ENCODE measurements at places on chromosomes 13 and 19.

DNA sequence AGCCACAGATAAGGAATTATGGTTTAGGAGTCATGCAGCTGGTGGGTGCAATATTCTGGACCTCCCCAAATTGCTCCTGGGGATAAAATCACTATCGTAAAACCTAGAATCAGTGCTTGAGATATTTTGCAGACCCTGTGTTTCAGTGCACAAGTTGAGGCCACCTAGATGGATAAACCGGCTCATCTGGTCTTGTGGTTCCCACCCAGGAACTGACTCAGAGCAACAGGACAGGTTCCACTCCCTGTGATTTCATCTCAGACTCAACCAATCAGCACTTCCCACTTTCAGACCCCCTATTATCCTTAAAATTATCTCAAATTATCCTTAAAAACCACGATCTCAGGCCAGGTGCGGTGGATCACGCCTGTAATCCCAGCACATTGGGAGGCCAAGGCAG lies 21.0 kb downstream of the FBXL12 start:
- no peak for DNase-seq
- H3K4me3 ChIP-seq = no peak overlapping the region
- no peaks in the 10 kb centered on the region for H3K4me1 ChIP-seq
- no peaks in the 10 kb centered on the region for H3K36me3 ChIP-seq
- no peak overlapping the region for H3K27ac ChIP-seq

DNA sequence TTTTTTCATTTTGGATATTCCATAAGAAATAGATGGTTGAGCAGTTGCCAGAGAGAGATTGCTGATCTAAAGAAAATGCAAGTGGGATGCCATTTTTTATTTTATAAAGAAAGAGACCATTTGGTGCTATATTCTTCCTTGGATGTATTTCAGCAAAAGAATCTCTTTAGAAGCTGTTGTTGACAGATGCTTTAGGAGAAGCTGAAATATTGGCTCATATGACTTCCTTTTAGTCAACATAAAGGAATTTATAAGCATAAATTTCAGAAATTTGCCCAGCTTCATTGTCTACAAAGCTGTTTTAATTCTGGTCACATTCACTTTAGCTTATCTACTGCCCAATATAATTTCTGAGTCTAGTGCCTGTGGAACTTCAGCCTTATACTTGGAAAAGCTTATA lies 36.9 kb downstream of the POLR1D start:
- H3K4me3 ChIP-seq = no peak overlapping the region
- H3K4me1 ChIP-seq = peaks cover 6% of the 10 kb centered on the region
- no peak overlapping the region for H3K27ac ChIP-seq

GRCh38 chr13:95192998-95193397 lies 108.3 kb downstream of the ABCC4 start:
- no peaks in the 10 kb centered on the region for H3K36me3 ChIP-seq
- no peaks in the 10 kb centered on the region for H3K27me3 ChIP-seq
- H3K4me1 ChIP-seq = no peaks in the 10 kb centered on the region
- no peak overlapping the region for H3K27ac ChIP-seq
- no peak for DNase-seq
- H3K4me3 ChIP-seq = no peak overlapping the region

GRCh38 chr19:2810141-2811091 lies 9.3 kb upstream of the ZNF554 start:
- no peak overlapping the region for H3K4me3 ChIP-seq
- DNase-seq = no peak
- H3K27me3 ChIP-seq = no peaks in the 10 kb centered on the region
- H3K36me3 ChIP-seq = peaks cover 5% of the 10 kb centered on the region
- H3K4me1 ChIP-seq = peaks cover 19% of the 10 kb centered on the region
- H3K27ac ChIP-seq = peak overlapping the region; percentile 76

- no peaks in the 10 kb centered on the region for H3K27me3 ChIP-seq
- peak overlapping the region; percentile 27 for H3K27ac ChIP-seq
- DNase-seq = no peak
- H3K4me1 ChIP-seq = peaks cover 10% of the 10 kb centered on the region
- H3K36me3 ChIP-seq = no peaks in the 10 kb centered on the region
Measured at GRCh38 chr13:110447058-110447511, 114.4 kb downstream of the RAB20 start.

DNA sequence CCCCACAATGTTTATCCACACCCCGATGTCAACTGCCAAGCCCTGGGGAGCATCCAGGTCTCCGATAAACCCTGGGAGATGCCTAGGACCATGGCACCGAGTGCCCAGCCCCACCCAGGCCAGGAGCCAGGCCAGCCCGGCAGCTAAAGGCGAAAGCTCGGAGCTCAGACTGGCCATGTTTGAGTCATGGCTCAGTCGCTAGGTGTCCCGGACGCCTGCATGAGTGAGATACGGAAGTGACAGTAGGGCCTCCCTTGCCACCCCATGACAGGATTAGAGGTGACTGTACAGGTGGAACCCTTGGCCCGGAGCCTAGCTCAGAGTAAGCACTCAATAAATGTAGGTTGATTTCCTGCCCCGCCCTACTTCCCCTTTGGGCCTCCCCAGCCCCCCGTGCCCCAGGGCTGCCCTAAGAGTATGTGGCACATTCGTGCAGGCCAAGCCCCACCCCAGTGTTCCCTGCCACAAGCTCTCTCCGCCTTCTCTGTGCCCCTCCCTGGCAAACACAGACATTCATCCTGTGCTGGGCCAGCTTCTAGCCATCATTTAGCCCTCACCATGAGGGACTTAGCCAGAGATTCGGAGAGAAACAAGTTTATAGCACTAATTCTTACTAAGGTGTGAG lies 5.8 kb upstream of the TPM4 start:
- H3K36me3 ChIP-seq = no peaks in the 10 kb centered on the region
- peak; percentile 96 for DNase-seq
- H3K4me1 ChIP-seq = peaks cover 39% of the 10 kb centered on the region
- H3K27me3 ChIP-seq = no peaks in the 10 kb centered on the region
- H3K27ac ChIP-seq = peak overlapping the region; percentile 100

DNA sequence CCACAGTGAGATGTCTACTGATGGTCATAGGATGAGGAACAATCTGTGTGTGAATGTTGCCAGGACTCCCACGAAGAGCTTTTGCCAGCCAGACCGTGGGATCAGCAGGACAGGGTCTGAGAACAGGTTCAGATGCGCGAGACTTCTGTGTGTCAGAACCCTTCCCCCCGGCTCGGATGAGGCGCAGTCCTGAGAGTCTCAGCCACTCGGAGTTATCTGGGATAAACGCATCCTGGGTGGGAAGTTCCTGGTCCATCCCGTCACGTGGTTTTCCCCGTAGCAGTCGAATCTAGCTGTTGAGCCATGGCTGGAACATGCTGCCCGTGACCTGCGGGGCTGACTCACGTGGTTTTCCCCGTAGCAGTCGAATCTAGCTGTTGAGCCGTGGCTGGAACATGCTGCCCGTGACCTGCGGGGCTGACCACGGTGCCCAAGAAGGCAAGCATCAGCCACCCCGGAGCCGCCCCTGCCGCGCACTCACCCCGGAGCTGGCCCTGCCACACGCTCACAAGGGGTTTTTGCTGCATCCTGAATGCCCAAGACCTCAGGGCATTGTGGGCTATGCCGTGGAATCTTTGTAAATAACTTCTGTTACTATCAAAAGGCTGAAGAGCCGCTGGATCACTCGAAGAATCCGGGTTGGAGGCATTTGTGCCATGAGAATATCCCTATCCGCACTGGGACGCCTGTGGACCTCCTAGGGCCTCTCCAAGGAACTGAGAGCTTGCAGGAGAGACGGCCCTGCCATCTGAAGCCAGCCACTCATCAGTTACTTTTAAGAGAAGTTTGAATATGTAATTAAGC lies 130.8 kb upstream of the MCF2L start:
- no peak overlapping the region for H3K27ac ChIP-seq
- H3K36me3 ChIP-seq = no peaks in the 10 kb centered on the region
- no peak for DNase-seq
- H3K4me3 ChIP-seq = no peak overlapping the region

DNA sequence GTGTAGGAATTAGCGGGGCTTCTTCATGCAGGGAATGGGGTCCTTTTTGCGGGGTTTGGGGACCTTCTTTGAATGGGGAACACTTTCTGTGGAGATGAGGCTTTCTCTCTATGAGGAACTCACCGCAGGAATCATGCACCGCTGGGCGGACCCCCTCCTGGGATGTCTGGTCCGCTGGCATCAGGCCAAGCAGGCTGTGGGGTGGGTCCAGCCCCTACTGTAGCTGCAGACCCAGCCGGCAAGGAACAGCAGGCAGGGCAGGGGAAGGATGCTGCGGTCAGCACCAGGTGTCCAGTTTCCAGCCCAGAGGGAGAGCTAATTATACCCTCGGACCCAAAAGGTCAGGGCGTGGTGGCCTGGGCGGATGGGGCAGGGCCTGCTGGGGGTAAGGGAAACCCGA lies 1.8 kb downstream of the MYBPC2 start:
- H3K27me3 ChIP-seq = peaks cover 45% of the 10 kb centered on the region
- H3K27ac ChIP-seq = no peak overlapping the region
- peak; percentile 27 for DNase-seq
- H3K4me3 ChIP-seq = no peak overlapping the region
- peaks cover 19% of the 10 kb centered on the region for H3K4me1 ChIP-seq

DNA sequence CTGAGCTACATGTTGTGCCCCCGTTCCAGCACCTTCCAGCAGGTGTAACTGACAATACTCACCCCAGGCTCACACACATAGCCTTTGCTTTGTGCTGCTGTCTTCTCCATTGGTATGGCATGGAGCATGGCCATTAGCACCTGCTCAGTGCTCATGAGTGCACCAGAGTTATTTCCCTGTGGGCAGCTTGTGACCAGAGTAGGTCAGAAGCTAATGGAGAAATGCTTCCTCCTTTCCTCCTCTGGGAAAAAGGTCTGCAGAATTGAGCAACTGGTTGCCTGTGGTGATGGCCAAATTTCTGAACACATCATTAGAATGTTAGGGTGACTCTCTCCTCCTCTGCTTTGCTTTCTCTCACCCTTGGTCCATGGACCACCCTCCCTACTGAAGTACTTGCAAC lies 344.5 kb upstream of the TMTC4 start:
- no peaks in the 10 kb centered on the region for H3K27me3 ChIP-seq
- no peak for DNase-seq
- H3K27ac ChIP-seq = no peak overlapping the region
- H3K4me3 ChIP-seq = no peak overlapping the region
- no peaks in the 10 kb centered on the region for H3K4me1 ChIP-seq
- H3K36me3 ChIP-seq = no peaks in the 10 kb centered on the region

GRCh38 chr19:49067554-49067953 lies 2.9 kb upstream of the NTF4 start:
- H3K4me3 ChIP-seq = no peak overlapping the region
- peaks cover 100% of the 10 kb centered on the region for H3K27me3 ChIP-seq
- no peak overlapping the region for H3K27ac ChIP-seq
- no peak for DNase-seq

DNA sequence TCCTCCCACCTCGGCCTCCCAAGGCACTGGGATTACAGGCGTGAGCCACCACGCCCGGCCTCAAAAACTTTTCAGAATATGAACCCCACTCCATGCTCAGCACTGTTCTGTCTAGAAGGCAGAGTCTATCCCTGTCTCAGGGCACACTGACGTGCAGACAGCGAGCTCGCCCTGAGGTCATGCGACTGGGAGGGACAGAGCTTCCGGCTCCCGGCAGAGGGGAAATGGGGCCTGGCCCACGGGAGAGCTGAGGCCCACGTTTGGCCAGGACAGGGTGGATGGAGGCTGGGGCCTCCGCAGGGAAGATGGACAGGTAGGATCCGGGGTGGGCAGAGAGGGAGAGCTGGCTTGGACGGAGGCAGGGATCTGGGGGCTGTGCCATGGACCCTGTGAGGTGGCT lies 2.8 kb upstream of the AZU1 start:
- H3K36me3 ChIP-seq = no peaks in the 10 kb centered on the region
- H3K4me3 ChIP-seq = no peak overlapping the region
- no peak for DNase-seq
- no peak overlapping the region for H3K27ac ChIP-seq
- H3K4me1 ChIP-seq = peaks cover 16% of the 10 kb centered on the region

DNA sequence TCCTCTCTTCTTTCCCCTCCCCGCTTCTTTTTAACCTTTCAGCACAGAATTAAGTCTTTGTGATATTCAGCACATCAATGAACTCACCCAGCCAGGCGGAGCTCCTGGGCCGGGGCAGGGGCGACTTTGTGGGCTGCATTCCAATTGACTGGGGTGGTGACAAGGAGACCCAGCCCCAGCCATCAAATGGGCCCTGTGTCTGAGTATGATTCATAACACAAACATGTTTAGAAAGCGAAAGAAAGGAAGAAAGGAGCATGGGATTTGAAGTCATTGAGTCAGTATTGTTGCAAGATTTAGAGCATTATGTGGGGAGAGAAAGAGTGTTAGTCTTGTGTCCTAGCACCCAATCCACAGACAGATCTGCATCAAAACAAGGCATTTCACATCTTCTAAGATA lies 185.3 kb downstream of the LHFPL6 start:
- H3K4me3 ChIP-seq = no peak overlapping the region
- no peaks in the 10 kb centered on the region for H3K27me3 ChIP-seq
- no peak overlapping the region for H3K27ac ChIP-seq
- no peaks in the 10 kb centered on the region for H3K4me1 ChIP-seq
- H3K36me3 ChIP-seq = no peaks in the 10 kb centered on the region
- no peak for DNase-seq

DNA sequence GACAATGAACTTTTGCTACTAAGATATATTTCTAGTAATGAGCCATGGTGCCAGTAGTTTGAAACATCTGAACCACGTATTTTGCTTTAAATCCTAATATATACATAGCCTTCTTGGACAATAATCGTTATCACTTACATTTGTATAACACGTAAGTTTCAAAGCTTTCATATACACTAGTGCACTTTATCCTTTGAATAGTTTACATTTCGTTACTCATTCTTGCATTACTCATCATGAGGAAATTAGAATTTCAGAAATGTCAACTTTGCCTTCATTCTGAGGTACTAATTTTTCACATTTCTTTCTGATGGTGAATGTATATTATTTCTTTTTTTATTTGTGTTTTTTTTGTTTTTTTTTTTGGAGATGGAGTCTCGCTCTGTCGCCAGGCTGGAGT lies 5.8 kb downstream of the KBTBD7 start:
- peaks cover 3% of the 10 kb centered on the region for H3K4me1 ChIP-seq
- DNase-seq = no peak
- H3K27me3 ChIP-seq = no peaks in the 10 kb centered on the region
- H3K27ac ChIP-seq = no peak overlapping the region
